ENCODE measurements at places on chromosomes 4 and X. TPM values are rescaled to one million over a fixed set of nuclear protein-coding genes. Genes with fewer than 3 reads are reported as not detected.

DNA sequence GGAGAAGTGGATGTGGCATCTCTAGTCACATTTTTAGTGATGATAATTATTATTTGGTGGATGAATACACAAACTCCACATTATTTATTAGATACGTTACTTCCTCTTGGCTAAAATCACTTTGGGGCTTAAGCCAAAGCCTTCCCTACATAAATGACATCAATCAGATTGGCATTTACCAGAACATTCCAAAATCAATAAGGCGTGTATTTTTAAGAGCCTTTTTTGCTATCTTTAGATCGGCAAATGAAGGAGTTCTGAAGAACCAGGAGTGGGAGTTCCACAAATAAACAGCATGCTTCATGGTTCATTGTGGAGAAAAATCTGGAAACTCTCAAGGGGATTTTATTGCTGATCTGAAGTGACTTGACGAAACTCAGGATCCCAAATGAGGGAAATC, 89.7 kb downstream of the AMELX start:
- DNase-seq, result no peak
- H3K36me3 ChIP-seq, result no peaks in the 10 kb centered on the region
- H3K4me1 ChIP-seq, result peaks cover 1% of the 10 kb centered on the region
- H3K4me3 ChIP-seq, result no peak overlapping the region
- H3K27me3 ChIP-seq, result peaks cover 2% of the 10 kb centered on the region
- H3K27ac ChIP-seq, result no peak overlapping the region

DNA sequence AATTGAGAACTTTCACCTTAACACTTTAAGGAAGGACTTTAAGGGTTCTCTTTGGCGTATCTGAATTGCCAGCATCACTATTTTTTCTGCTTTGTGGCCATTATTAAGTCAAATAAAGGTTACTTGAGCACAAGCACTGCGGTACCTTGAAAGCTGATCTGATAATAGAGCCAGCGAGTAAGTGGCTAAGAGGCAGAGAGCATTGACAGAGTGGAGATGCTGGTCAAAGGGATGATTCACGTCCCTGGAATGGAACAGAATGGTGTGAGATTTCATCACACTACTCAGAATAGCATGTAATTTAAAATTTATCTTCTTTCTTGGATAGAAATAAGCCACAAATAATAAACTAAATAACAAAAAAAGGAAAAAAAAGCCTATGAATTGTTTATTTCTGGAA, 57.1 kb upstream of the NPFFR2 start:
- H3K36me3 ChIP-seq, result no peaks in the 10 kb centered on the region
- no peaks in the 10 kb centered on the region for H3K27me3 ChIP-seq
- no peak overlapping the region for H3K27ac ChIP-seq

DNA sequence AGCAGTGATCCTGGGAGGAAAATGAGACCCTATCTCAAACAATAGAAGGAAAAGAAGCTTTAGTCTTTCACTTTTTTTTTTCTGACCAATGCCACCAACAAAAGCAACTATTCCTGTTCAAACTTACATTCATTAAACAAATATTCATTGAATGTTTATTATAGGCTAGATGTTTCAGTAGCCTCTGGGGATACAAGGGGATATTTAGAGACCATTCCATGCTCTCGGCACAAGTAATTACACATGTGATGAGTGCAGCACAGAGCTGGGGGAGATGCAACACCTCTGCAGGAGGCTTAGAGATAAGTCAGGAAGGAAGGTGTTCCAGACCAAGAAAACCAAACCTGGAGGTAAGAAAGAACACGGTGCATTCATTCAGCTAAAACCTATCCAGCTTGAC, 68.3 kb downstream of the PALLD start:
- H3K27ac ChIP-seq, result no peak overlapping the region
- H3K27me3 ChIP-seq, result peaks cover 2% of the 10 kb centered on the region
- H3K4me1 ChIP-seq, result peaks cover 11% of the 10 kb centered on the region
- no peak for DNase-seq
- no peaks in the 10 kb centered on the region for H3K36me3 ChIP-seq

GRCh38 chr4:16590797-16591196, 307.6 kb downstream of the LDB2 start:
- H3K36me3 ChIP-seq, result no peaks in the 10 kb centered on the region
- no peak overlapping the region for H3K27ac ChIP-seq
- no peaks in the 10 kb centered on the region for H3K4me1 ChIP-seq
- no peaks in the 10 kb centered on the region for H3K27me3 ChIP-seq

Gene ESX1
- not detected for total RNA-seq

Gene UNC5C
- total RNA-seq, result not detected

All from activated naive CD4-positive, alpha-beta T cell treated with anti-CD3 and anti-CD28 coated beads for 36 hours (primary cell).